NCI-H510A (cell line): ENCODE measurements at places on chromosomes 1 and 21.

- no peak for DNase-seq
These were observed 32.6 kb downstream of the NIBAN1 start for GRCh38 chr1:184941735-184942134.

DNA sequence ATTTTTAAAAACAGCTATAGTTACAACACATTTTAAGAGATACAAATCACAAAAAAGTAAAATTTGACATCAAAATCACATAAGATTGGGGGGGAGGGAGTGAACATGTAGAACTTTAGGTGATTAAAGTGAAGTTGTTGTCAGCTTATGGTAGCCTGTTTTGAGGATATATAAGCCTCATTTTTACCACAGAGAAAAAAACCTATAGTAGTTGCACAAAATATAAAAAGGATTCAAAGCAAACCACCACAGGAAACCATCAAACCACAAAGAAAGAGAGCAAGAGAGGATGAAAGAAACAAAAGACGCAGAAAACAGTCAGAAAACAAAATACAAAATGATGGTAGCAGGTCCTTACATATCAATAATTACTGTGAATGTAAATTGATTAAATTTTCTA, 291.9 kb upstream of the DEPDC1 start:
- DNase-seq, result no peak

DNA sequence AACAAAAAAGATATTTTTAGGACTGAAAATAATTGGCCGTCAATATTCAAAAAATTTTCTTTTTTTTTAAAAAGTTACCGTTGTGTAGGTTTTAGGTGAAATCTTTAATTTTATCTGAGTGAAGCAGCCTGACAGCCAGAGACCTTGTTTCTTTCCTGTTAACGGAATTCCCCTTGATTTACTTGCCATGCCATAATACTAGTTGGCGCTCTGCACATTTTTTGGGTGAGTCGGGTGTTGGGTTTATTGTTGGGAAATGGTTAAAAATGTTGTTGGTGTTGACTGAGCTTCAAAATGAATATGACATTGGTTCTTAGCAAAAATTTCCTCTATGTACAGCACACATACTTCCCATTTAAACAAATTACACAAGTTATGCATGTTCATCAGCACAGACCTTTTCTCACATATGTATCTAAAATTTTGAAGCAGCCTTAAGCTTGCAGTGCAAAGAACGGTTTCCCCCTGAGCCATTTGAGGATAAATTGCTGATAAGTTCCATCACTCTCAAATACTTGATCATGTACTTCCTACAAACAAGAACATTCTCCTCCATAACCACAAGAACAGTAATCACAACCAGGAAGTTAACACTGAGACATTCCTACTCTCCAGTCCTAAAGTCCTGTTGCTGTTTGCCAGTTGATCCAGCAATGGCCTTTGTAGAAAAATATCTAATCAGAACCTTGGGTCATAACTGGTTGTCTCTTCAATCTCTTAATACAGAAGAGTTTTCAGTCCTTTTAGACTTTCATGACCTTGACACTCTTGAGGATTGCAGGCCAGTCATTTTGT, 34.2 kb downstream of the CAMTA1 start:
- DNase-seq, result no peak

DNA sequence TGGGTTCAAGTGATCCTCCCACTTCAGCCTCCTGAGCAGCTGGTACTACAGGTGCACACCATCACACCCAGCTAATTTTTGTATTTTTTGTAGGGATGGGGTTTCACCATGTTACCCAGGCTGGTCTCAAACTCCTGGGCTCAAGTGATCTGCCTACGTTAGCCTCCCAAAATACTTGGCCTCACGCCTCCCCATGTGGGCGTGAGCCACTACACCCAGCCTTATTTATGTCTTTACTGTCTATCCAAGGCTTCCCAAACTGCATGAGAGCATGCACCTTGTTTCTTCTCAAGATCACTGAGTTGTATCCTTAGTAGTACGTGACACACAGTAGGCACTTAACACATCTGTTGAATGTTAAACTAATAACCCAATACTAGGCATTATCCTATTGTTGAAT, 14.2 kb downstream of the WASF2 start:
- no peak for DNase-seq

DNA sequence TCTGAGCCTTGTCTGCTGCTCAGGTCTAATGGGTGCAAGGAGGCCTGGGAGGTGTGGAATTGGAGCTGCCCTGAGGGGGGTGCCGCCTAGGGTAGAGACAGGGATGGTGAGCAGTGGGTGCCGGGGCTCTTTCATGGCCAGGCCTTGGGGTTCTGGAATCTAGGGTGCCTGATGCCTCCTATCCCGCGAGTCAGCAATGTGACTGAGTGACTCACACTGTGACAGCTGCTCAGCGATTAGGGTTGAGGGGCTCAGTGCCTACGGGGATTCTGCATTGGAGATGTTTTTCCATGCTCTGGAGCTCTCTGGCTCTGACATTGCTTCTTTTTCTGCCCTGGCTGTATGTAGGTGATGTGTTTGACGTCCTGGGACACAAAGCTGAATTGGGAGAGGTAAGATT, 16.8 kb downstream of the ATP8B2 start:
- no peak for DNase-seq

GRCh38 chr1:113012149-113012548, 56.2 kb upstream of the SLC16A1 start:
- no peak for DNase-seq

GRCh38 chr1:176896216-176896615, 268.3 kb downstream of the ASTN1 start:
- no peak for DNase-seq

- no peak for DNase-seq
These were observed 113.9 kb downstream of the SLC45A1 start for GRCh38 chr1:8431784-8432183.

DNA sequence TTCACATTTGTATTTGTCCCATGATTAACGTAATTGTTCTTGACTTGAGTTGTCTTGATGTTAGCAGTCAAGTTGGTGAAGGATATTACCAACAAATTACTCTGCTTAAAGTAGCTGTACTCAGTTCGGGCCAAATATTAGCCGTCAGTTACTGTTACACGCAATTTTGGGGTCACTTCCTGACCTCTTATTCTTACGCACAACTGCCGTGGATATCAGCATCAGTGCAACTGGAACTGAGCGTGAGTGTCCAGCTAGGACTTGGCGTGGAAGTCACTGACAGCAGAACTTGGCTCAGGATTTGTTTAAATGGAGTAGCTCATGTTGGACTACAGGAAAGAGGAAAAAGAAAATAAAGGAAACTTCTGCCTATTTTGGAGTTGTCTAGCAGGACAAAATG, 56.4 kb downstream of the ADAMTS1 start:
- no peak for DNase-seq

DNA sequence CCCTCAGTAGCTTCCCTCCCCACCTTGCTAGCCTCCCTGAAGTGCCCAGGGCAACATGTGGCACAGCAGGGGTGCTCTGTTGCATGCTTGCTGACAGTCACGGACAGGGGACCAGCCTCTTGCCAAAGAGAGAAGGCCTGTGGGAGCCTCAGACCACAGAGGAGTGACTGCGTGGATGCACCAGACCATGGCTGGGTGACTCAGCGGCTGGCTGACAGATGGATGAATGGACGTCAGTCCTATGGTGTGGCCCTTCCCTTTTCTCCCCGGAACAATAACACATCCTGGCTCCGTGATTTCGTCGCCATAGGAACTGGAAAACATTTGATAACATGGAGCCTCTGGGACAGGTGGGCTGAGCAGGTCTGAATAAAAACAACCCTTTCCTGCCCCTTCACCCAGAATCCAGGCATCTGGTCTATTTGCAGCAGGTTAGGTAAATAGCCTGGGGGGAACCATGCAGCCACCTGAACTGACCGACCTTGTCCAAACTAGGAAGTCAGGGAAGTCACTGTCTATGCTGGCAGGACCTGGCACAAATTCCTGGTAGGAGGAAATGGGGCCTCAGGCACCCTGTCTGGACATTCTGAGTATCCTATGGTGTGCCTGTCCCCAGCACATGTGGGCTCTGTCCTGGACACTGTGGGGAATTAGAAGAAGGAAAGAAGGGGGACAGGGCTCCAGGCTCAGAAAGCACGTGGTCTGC, 53.3 kb downstream of the NENF start:
- DNase-seq, result no peak

GRCh38 chr1:150001415-150001814, 9.1 kb downstream of the OTUD7B start:
- no peak for DNase-seq

- DNase-seq, result no peak
These were observed 76.5 kb downstream of the SCCPDH start for GRCh38 chr1:246800756-246801155.

- no peak for DNase-seq
These were observed 25.9 kb upstream of the RCAN1 start for GRCh38 chr21:34640858-34641257.
